Kasumi-1 (cell line): ENCODE measurements at places on chromosomes 12 and 14.

DNA sequence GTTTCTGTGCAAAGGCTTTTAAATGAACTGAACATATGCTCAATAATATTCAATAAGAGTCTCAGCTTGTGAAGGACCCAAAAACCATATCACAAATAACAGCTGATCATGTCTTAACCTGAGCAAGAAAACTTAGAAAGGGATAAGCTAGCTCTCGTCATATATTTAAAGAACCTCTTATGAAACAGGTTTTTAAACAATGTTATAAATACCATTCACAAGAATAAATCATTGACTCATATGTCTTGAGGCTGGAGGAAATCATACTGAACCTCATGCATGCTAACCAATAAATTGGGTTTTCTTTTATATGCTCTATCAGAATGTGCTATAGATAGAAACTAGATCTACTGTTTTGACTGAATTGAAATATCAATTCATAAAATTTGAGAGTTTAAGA, 426.9 kb downstream of the NOVA1 start:
- no peak for DNase-seq

DNA sequence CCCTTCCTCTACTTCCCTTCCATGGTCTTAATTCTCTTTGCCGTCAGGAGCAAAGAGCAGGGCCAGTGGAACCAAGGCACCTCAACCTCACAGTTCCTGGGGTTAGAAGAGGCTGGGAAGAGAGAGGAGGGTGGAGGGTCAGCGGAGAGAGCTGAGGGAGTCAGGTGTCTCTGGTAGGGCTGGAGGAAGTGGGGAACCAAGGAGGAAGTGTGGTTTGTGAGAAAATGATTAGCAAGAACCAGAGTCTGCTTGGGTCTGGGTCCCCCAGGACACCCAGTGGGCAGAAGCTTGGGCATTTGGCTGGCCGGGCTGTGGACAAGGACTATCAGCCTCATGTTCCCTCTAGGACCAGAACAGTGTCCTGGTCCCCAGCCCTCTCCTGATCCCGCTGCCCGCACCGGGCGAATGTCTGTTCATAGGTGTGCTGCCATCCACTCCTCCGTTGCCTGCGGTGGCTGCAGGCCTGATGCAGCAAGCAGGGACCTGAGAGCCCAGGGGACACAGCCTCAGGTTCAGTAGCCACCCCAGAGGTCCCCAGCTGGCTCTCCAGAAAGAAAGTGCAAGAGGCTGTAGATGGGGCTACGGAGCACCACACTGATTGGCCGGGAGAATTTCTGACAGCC, 2.3 kb downstream of the HOXC12 start:
- no peak for DNase-seq

- DNase-seq: no peak
These were observed 78.0 kb downstream of the KITLG start for GRCh38 chr12:88501972-88502938.

- DNase-seq: no peak
These were observed 39.4 kb downstream of the STAB2 start for GRCh38 chr12:103626498-103626897.

DNA sequence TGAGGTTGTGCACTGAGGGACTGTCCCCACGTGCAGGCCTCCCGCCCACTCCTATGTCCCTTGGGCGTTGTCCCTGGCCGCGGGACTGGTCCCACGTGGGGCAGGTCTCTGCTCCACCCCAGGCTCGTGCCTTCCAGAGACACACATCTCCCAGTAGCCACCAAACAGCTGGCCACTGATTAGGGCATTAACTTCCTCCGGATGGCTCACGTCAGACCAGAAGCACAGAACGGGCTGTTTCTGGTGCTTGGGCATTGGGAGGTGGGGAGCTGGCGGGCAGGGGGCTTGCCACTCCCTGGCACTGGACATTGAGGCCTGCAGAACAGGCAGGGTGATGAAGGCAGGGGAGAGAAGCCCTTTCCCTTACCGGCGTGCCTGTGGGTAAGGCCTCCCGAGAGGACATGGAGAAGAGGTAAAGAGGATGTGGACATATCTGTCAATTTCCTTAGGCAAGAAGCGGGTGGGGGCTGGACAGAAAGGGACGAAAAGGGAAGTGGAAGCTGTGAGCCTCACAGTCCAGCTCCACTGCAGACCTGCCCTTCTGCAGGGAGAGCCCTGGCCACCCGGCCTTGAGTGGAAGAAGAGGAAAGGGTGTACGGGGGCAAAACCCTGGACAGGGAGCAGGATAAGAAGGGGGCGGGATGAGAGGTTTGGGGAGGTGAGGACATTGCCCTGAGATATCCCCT, 101.2 kb downstream of the NINJ2 start:
- DNase-seq: peak; percentile 10

GRCh38 chr12:51666696-51667095, 75.7 kb downstream of the SCN8A start:
- DNase-seq: no peak

GRCh38 chr12:62848418-62848817, 86.5 kb downstream of the PPM1H start:
- no peak for DNase-seq

DNA sequence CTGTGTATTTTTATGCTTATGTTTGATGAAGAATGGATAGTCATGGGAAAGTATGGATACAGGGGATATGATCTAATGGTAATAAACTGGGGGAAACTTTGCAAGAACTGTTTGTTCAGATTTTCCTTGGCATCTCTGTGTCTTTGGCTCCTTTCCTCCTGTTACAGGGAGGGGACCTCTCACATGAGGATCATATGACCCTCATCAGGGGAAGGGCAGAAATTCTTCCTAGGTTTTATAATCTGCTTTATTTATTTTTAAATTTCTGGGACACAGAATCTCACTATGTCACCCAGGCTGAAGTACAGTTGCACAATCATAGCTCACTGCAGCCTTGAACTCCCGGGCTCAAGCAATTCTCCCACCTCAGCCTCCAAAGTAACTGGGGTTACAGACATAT, 526.5 kb downstream of the CCER1 start:
- DNase-seq: no peak

GRCh38 chr14:76793956-76794355, 18.7 kb downstream of the ANGEL1 start:
- no peak for DNase-seq

DNA sequence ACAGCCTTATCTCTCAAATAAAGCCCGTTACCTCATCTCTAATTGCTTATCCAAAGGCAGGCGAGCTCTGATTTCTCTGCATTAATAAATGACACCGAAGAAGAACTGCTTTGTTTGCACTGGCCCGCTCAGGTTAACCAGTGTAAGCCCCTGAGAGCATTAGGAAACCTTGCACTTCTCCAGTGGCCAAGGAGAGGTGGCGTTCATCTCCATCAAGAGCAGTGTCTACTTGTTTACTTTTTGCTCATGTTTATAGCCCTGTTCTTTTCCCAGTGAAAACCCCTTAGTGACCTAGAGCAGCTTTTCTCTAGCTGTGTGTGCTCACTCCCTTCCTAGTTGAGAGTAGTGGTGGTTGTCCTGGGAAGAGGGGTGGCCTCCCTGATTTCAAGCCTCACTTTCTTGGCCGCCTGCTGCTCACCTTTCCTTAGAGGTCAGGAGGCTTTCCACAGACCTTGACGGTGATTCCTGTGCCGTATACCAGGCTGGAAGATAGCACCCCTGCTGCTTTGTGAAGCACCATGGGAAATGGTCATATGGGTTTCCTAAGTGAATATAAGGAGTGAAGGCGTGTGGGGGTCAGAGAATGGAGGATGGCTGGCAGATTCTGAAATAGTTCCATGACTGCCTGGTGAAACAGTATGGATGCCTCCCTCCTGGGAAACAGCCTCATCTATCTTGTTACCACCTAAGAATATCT, 16.6 kb downstream of the FBXW8 start:
- DNase-seq: no peak

DNA sequence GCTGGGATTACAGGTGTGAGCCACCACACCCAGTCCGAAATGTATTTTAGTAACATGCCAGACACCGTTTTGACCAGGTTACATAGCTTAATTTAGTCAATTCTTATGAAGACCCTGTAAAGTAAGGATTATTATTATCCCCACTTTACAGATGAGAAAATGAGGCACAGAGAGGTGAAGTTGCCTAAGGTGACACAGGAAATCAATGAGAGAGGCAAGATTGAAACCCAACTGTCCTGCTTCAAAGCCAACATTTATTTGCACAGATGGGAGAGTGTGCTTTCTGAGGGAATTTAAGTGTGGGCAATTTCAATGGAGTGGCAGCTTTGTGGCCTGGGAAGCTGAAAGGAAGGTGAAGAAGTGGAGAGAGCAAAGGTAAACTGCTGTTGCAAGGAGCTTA, 19.1 kb upstream of the EPS8 start:
- no peak for DNase-seq
